ENCODE measurements at places on chromosomes 12 and 14. TPM values are rescaled to one million over a fixed set of nuclear protein-coding genes. Genes with fewer than 3 reads are reported as not detected.

Gene GPRC5A
- 0.23 TPM for total RNA-seq

Gene DEGS2
- 0.58 TPM for total RNA-seq

Gene RIMBP2
- total RNA-seq = 0.18 TPM

Gene PRPH
- not detected for total RNA-seq

Gene SAMD15
- total RNA-seq = 0.26 TPM

All from activated naive CD4-positive, alpha-beta T cell treated with anti-CD3 and anti-CD28 coated beads, Interleukin-2, amount 10 ng/mL, durations not matched to agents 5 hours and 36 hours (primary cell).